ENCODE measurements at places on chromosomes 12 and 14.

GRCh38 chr12:40101747-40102146 is 4.1 kb downstream of the SLC2A13 start:
- DNase-seq, result no peak

DNA sequence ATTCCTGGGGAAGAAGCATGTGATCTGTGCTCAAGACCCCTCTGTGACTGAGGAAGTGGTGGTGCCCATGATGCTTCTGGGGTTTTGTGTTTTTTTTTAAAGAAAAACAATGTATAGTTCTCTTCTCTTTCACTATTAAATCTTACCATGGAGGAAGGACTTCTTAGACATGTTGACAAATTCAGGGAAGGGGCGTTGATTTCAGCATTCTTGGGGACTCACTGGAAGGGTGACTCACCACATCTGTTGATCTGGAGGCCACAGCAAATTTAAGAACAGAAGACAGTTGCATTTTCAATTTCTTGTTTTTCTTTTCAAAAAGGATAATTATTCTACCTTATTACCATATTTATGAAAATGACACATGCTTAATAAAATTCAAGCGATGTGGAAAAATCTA is 152.9 kb upstream of the RTL1 start:
- DNase-seq, result no peak

- DNase-seq, result no peak
Measured at GRCh38 chr12:85720308-85721033, 115.7 kb downstream of the RASSF9 start.

DNA sequence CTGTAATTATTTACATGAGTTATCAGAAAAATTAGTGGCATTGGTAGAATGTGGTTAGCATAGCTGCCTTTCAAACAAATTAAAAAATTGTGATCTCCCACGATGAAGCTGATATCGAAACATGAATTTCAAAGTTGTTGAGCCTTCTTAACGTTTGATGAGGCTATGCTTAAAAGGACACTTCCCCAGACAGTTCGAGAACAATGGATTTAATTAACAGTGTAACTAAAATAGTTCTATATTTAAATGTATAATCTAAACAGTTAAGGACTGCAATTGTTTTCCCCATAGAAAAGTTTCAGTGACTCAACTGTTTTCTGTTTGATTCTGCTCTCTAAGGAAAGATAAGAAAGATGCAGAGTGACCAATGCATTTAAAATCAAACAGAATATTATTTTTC is 1.6 kb downstream of the CLEC2B start:
- no peak for DNase-seq

DNA sequence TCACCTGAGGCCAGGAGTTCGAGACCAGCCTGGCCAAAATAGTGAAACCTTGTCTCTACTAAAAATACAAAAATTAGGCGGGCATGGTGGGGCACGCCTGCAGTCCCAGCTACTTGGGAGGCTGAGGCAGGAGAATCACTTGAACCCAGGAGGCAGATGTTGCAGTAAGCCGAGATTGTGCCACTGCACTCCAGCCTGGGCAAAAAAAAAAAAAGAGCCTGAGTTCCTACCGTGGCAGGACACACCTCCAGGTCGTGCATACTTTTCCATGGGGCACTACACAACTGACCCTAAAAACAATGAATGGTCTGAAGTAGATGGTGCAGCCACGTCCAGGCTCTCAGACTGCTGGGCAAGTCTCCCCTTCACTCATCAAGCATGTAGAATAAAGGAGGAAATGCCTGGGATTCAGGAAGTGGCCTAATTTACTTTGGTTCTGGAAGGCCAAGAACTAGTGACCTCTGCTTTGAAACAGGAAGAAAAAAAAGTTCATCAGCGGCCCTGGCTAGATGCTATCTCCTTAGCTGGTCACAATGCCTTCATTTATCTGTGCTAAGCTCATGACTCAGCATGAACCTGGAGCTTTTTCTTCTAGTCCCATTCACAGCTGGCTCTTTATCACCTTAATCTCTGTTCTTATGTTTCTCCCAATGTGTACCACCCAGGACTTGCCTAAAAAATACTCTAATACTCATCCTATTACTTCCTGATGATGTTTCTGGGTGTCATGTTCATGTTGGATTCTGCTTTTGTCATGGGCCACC is 55.8 kb upstream of the OR6J1 start:
- DNase-seq, result no peak

GRCh38 chr14:100292776-100293461 is 13.3 kb downstream of the SLC25A29 start:
- DNase-seq, result no peak

GRCh38 chr12:1226951-1227350 is 235.9 kb downstream of the ERC1 start:
- DNase-seq, result no peak

GRCh38 chr12:102903337-102904007 is 13.6 kb downstream of the PAH start:
- no peak for DNase-seq

DNA sequence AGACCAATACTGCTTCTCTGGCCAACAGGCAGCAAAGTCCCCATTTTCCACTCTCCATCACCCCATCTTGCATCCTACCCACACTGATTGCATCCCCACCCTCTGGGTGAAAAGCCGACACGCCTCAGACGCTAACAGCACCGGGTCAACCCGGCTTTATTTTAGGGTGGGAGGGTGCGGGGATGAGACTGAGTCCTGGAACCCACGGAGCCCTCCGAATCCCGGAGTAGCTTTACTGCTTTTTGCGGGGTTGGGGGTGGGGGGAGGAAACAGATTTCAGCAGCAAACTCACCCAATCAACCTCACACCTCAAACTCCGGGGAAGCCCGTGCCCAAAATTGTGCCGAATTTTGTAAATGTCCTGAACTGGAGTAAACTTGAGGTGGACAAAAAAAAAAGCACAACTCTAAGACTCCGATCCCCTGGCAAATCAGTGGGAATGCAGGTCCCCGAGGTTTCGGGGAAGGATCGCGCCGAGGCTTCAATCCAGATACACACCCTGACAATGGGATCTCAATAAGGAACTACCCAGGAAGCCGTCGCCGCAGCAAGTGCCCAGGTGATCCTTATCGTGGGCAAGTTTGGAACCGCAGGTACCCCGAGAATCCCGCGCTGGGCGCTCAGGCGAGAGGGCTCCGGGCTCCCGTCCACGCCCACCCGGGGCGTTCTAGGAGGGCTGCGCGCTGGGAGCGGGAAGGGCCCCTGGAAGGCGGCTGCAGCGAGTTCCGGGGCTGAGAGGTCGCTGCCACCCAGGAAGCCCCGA is 1.1 kb downstream of the GCH1 start:
- DNase-seq, result no peak

DNA sequence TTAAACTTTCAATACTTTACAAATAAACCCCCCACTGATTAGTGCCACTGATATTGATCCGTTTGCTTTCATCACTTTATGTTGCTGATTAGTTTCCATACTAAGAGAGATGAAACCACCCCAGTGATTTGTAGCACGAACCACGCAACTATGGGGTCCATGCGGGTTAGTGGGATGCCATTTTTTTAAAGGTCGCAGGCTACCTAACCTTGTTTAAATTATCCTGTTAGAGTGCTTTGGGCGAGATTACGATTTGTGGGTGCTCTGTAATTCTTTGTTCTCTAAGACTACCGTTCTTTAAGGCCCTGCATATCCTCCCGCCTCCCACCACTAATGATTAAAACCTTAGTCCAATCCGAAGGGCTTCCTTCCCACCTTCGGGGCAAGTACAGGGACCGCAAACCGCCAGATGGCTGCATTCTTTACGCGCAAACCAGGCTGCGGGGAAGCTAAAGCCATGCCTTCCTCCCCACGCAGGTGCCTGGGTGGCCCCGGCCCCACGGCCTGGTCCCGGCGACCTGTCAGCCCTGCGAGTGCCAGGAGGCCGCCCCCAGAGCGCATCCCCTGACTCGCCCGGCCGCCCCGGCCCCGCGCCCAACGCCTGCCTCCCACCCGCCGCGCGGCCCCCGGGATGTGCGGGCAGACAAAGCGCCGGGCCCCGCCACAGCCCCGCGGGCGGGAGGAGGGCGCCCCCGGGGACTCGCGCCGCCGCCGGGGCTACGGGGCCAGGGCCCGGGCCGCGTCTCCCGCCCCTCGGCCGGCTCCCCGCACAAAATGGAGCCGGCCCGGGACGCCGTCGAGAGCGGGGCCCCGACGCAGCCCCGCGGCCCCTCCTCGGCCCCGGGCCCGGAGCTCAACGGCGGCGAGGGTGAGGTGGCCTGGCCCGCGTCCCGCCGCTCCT is 759 bp downstream of the NFYB start:
- DNase-seq, result no peak

DNA sequence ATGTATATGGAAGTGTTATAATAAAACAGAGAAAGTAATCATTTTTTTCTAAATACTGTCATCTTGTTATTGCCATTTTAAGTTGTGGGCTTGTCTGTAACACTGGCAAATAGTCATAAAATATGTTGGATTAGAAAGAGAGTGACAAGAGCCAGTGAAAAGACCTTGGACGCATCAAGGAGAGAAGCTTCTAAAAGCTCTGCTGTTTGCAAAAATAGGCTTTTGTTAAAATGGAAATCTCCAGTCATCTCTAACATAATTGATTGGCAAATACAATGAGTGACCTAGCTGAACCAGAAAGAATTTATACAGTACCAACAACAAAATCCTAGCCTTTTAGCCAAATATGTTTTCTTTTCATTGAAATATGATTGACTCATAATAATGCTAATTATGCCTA is 245.8 kb upstream of the RMST start:
- DNase-seq, result no peak

- DNase-seq, result no peak
Measured at GRCh38 chr12:46468160-46468559, 95.6 kb upstream of the SLC38A2 start.

DNA sequence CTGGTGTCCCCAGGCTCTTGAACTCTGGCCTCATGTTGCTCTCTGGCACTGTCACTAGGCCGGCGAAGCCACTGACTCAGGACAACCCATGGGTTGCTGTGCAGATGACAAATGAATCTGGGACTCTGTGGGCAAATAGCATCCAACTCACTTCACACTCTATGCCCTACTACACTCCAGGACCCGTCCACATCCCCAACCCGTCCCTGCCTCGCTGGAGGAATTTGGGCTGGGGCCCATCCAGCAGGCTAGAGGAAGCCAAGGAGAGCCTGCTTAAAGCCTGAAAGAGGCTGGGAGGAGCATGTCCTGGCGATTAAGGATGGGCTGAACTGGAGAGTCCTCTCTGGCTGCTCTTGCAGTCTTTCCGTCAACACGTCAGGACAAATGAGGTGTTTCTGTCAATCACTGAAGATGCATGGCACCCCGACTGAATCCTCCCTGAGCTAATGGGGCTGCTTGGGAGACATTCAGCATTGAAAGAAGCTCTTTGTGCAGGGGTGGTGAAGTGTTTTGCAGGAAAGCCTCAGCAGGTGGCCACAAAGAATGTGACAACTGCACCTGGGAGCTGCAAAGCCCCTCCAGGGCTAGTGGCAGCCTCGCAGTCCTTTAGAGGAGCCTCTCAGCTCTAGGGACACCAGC is 71.7 kb downstream of the ANO2 start:
- DNase-seq, result peak; percentile 15

- DNase-seq, result no peak
Measured at GRCh38 chr14:103194256-103195045, 71.2 kb downstream of the TNFAIP2 start.

DNA sequence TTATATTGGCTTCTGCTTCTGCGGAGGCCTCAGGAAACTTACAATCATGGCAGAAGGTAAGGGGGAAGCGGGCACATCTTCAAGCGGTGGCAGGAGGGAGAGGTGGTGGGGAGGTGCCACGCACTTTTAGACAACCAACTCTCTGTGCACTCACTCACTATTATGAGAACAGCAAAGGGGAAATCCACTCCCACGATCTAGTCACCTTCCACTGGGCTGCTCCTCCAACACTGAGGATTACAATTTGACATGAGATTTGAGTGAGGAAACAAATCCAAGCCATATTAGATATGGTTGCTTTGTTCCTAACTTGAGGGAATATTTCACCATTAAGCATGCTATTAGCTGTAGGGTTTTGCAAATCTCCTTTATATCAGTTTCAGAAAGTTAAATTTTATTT is 80.3 kb downstream of the UNC79 start:
- no peak for DNase-seq

DNA sequence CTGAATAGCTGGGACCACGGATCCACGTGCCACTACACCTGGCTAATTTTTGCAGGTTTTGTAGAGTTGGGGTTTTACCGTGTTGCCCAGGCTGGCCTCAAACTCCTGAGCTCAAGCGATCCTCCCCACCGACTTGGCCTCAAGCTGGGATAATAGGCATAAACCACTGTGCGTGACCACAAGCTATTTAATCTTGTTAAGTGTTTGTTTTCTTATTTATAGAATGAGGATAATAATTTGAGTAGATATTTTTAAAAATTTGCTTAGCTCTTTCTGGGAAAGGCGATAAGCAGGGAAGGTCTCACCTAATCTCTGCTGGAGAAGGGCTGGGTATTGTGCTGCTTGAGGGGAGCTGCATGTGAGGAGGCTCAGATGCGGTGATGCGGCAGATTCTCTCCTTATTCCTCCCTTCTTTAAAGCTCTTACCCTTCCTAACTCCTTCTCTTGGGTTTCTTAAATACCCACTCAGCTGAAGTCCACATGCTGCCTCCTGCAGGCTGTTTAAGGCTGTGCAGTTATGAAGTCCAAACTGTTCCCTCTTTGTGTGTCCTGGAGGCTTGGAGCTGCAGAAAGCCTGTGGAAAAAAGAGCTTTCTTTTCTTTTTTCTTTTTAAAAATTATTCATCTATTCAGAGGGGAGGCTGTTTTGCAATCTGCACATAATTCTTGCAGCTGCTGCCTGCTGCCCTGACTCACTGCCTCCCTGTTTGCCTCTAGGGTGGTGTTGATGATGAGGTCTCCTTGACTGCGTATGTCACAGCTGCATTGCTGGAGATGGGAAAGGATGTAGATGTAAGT is 37.9 kb downstream of the A2ML1 start:
- peak; percentile 82 for DNase-seq

DNA sequence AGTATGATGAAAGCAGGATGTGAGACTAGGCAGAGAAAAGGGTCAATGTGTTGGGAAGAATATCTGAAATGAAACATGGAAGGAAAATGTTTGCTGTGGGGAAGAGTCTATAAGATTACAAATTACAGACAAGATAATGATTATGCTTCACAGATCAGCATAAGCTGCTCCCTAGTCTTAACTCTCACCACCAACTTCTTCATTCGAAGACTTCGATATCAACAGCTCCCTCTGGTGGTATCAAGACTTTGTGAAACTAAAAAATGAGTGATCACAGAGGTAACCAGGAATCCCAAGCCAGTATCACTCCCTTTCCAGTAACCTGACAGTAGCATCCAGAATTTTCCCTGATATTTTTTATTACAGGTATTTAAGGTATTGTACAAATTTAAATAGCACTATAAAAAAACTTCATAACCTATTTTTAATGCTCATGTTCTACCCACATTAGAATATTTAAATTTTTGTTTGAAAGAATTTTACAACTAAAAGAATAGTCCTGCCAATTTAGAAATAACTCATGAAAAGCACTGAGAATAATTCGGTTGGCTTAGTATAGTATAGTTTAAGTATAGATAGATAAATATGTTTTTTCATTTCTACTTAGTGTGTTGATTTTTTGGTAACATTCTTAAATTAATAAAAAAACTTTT is 84.4 kb downstream of the C2CD5 start:
- DNase-seq, result no peak

DNA sequence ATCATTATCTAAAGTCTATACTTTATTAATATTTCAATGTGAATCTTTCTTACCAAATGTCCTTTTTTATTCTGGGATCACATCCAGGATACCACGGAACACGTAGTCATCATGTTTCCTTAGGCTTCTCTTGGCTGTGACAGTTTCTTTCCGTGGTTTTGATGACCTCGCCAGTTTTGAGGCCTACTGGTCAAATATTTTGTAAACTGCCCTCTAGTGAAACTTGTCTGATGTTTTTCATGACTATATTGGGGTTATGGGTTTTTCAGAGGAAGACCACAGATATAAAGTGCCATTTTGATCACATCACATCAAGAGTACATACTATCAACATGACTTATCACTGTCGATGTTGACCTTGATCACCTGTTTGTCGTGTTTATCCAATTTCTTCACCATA is 14.1 kb upstream of the SERPINA6 start:
- DNase-seq, result no peak
